ENCODE measurements at places on chromosomes 11 and 22.
A peak's percentile ranks its signal among the peaks of the same experiment; 100 is the strongest.

GRCh38 chr11:75597636-75598035 lies 35.6 kb downstream of the SERPINH1 start:
- H3K27me3 ChIP-seq, result no peaks in the 10 kb centered on the region
- H3K4me1 ChIP-seq, result no peaks in the 10 kb centered on the region
- H3K4me3 ChIP-seq, result no peak overlapping the region
- H3K36me3 ChIP-seq, result peaks cover 2% of the 10 kb centered on the region

GRCh38 chr11:15750535-15751308 lies 605.6 kb downstream of the SOX6 start:
- H3K4me3 ChIP-seq, result no peak overlapping the region
- H3K36me3 ChIP-seq, result no peaks in the 10 kb centered on the region
- H3K27ac ChIP-seq, result no peak overlapping the region
- peaks cover 3% of the 10 kb centered on the region for H3K27me3 ChIP-seq
- no peaks in the 10 kb centered on the region for H3K4me1 ChIP-seq

- no peak overlapping the region for H3K27ac ChIP-seq
- no peaks in the 10 kb centered on the region for H3K27me3 ChIP-seq
- DNase-seq, result peak; percentile 58
- peaks cover 13% of the 10 kb centered on the region for H3K4me1 ChIP-seq
- H3K36me3 ChIP-seq, result peaks cover 73% of the 10 kb centered on the region
Observed at GRCh38 chr11:662689-663274, 25.7 kb downstream of the DRD4 start.

GRCh38 chr22:50009251-50009650 lies 3.3 kb downstream of the IL17REL start:
- no peaks in the 10 kb centered on the region for H3K36me3 ChIP-seq
- no peak for DNase-seq
- H3K27me3 ChIP-seq, result peaks cover 46% of the 10 kb centered on the region

DNA sequence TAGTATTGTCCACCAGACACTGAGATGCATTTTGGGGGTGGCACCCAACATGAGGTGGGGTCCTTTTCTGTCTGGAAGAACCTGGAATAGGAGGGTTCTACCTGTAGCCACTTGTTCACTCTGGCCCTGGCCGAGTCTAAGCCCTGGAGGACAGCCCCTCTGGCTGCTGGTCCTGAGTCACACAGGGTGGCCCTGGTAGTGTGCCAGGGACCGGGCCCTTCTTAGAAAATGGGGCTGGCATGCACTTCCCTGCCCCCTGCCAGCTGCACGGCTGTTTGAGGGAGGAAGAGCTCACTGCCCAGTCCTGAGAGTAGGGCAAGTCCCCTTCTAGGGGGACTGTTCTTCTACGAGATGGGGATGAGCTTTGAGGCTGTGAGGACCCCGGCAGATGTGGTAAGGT lies 2.2 kb downstream of the PLCB3 start:
- no peaks in the 10 kb centered on the region for H3K27me3 ChIP-seq
- H3K4me3 ChIP-seq, result no peak overlapping the region
- H3K27ac ChIP-seq, result no peak overlapping the region
- DNase-seq, result no peak
- H3K36me3 ChIP-seq, result peaks cover 43% of the 10 kb centered on the region

DNA sequence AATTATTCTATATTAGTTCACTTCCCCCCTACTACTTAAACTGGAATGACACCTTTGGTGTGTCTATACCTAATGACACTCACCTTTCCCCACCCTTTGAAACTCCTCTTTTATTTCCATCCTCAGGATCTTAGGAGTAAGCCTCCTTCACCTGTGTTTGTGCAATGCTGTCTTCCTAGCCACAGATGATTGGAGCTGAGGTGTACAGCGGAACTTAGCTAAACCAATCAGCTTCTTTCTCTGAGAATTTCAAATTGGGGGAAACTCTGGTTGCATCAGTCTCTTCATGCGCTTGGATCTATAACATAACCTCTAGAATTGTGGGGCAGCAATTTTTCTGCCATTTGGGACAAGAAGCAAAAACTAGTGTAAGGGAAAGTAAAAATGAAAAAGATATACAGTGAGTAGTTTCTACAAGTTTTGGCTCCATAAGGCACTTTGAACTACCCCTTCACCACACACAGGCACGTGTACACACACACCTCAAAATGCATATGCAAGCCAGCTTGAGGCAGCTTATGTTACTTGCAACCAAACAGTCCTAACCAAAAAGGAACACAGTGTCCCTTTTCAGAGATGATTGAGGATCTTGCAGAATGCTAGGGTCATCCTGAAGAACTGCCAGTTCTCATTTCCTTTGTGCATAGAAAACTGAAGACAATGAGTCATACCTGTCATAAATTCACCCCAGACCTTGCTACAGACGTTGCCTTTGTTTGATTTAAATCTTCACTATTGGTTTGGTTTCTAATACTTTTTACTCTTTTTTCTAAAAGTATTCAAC lies 36.0 kb upstream of the LDLRAD3 start:
- H3K27ac ChIP-seq, result no peak overlapping the region
- H3K36me3 ChIP-seq, result no peaks in the 10 kb centered on the region
- no peaks in the 10 kb centered on the region for H3K27me3 ChIP-seq
- peak; percentile 58 for DNase-seq
- H3K4me3 ChIP-seq, result no peak overlapping the region

DNA sequence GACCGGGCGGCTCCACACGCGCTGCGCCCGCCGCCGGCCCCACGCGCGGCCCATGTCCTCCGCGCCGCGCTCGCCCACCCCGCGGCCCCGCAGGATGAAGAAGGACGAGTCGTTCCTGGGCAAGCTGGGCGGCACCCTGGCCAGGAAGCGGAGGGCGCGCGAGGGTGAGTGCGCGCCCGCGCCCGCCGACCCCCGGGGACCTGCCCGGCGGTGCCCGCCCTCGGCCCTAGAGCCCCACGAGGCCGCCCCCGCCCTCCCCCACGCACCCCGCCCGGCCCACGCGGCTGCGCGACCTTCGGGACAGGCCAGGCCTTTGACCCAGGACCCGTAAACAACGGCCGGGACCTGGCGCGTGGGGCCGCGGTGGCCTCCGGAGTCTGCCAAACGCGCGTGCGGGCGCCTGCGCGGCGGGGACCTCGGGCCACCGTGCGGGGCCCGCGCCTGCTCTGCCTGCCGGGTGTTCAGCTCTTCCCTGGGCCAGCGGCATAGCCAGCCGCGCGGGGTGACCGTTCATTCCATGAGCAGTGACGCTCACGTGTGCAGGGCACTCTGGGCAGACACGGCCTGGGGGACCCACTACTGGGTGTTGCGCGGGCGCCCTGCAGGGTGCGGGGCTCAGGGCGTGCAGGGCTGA lies at the start of gene PARVB:
Gene PARVB (plus strand): TSS at position 15 of the 634 bp plus-strand sequence. CDS start 38 bp downstream, at position 53.
- H3K36me3 ChIP-seq, result no peaks in the 10 kb centered on the region
- DNase-seq, result peak; percentile 36
- no peak within 1 kb of the TSS for H3K27ac ChIP-seq
- peak within 1 kb of the TSS; percentile 88 for H3K4me3 ChIP-seq
- no peaks in the 10 kb centered on the region for H3K27me3 ChIP-seq

DNA sequence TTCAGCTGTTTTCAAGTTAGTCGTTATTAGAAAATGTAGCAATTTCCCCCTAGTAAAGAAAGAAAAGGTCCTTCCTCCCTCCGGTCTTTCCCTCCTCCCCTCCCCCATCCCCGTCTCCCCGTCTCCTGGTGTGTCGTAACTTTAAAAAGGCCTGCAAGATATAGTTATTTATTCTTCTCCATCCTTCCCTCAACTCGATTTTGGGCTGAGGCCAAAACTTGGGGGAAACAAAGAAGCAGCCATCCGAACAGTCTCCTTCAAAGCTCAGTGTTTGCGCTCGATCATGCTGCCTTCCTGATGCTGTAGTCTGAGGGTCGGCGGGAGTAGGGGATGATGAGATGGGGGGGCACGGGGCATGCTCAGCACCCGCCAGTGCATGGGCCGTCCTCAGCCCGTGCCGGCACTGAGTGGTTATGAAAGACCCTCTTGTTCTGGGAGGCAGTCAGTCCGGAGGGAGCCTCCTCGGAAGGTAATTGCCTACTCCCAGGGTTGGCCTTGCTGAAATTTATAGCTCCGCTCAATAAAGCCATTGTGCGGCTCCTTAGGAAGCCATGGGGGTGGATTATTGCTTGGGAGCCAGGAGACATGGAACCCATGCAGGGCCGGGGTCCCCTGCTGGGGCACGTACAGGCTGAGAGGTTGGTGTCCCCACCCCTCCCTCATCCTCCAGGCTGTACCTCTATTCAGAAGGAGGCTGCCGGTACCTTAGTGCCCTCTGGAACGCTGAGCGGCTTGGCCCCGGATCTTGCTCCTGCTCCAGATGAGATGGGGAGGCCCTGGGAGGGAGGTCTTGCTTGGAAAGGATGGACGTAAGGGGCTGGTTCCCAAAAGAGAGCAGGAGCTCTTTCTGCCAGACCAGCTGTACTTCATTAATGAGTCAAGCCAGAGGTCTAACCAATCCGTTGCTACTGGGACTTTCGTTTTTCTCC lies 212.7 kb upstream of the CADM1 start:
- H3K27ac ChIP-seq, result no peak overlapping the region
- peaks cover 2% of the 10 kb centered on the region for H3K4me1 ChIP-seq
- no peak overlapping the region for H3K4me3 ChIP-seq
- H3K27me3 ChIP-seq, result peaks cover 44% of the 10 kb centered on the region
- DNase-seq, result peak; percentile 46
- no peaks in the 10 kb centered on the region for H3K36me3 ChIP-seq

DNA sequence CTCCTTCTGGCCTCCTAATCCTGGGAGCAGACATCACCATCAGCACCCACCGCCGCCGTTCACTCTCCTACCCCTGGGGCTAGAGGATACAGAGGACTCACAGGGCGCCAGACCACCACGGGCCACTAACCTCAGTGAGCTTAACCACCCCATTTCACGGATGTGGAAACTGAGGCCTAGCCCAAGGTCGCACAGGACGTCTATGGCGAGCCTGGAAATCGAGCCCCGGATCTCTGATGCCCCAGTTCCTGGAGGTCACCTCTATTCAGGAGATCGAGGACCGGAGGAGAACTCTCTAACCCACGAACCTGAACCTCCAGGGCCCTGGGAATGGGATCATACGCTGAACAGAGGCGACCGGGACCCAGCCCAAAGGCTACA lies 349 bp downstream of the TIMM10 start:
- H3K4me3 ChIP-seq, result peak overlapping the region; percentile 96
- no peaks in the 10 kb centered on the region for H3K27me3 ChIP-seq
- H3K27ac ChIP-seq, result no peak overlapping the region
- no peak for DNase-seq
- H3K36me3 ChIP-seq, result peaks cover 8% of the 10 kb centered on the region
- peaks cover 6% of the 10 kb centered on the region for H3K4me1 ChIP-seq

- peaks cover 36% of the 10 kb centered on the region for H3K36me3 ChIP-seq
- DNase-seq, result no peak
- H3K4me3 ChIP-seq, result no peak overlapping the region
- H3K27ac ChIP-seq, result no peak overlapping the region
- H3K4me1 ChIP-seq, result peaks cover 29% of the 10 kb centered on the region
- no peaks in the 10 kb centered on the region for H3K27me3 ChIP-seq
Observed at GRCh38 chr11:61141601-61142028, 19.6 kb downstream of the VPS37C start.

GRCh38 chr22:39738746-39739145 lies 154.8 kb downstream of the ENTHD1 start:
- no peaks in the 10 kb centered on the region for H3K4me1 ChIP-seq
- no peaks in the 10 kb centered on the region for H3K36me3 ChIP-seq
- H3K27me3 ChIP-seq, result peaks cover 41% of the 10 kb centered on the region
- no peak overlapping the region for H3K4me3 ChIP-seq
- no peak overlapping the region for H3K27ac ChIP-seq

DNA sequence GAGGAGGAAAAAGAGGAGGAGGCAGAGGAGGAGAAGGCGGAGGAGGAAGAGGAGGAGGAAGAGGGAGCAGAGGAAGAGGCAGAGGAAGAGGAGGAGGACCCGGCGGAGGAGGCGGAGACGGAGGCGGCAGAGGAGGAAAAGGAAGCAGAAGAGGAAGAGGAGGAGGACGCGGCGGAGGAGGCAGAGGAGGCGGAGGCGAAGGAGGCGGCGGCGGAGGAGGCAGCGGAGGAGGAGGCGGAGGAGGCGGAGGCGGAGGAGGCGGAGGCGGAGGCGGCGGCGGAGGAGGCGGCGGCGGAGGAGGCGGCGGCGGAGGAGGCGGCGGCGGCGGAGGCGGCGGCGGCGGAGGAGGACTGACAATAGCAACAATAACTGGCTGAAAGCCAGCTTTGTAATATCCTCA lies 616.6 kb downstream of the TBC1D22A start:
- H3K4me3 ChIP-seq, result no peak overlapping the region
- no peak overlapping the region for H3K27ac ChIP-seq
- no peaks in the 10 kb centered on the region for H3K4me1 ChIP-seq
- H3K27me3 ChIP-seq, result peaks cover 64% of the 10 kb centered on the region
- no peaks in the 10 kb centered on the region for H3K36me3 ChIP-seq

- peak; percentile 57 for DNase-seq
- H3K27me3 ChIP-seq, result peaks cover 56% of the 10 kb centered on the region
- H3K27ac ChIP-seq, result no peak overlapping the region
- no peak overlapping the region for H3K4me3 ChIP-seq
Observed at GRCh38 chr11:119533921-119534736, 111.2 kb upstream of the THY1 start.

- H3K4me3 ChIP-seq, result no peak overlapping the region
- H3K4me1 ChIP-seq, result peaks cover 28% of the 10 kb centered on the region
- H3K27ac ChIP-seq, result peak overlapping the region; percentile 92
- DNase-seq, result peak; percentile 91
- no peaks in the 10 kb centered on the region for H3K36me3 ChIP-seq
Observed at GRCh38 chr22:27107824-27108223, 450.4 kb downstream of the MIAT start.

GRCh38 chr11:78532991-78533390 lies 41.7 kb downstream of the NARS2 start:
- peaks cover 2% of the 10 kb centered on the region for H3K4me1 ChIP-seq
- peak overlapping the region; percentile 3 for H3K27ac ChIP-seq
- H3K36me3 ChIP-seq, result no peaks in the 10 kb centered on the region
- no peak for DNase-seq

GRCh38 chr11:72668629-72669347 lies 5.4 kb downstream of the PDE2A start:
- DNase-seq, result no peak
- no peak overlapping the region for H3K4me3 ChIP-seq
- no peaks in the 10 kb centered on the region for H3K4me1 ChIP-seq
- H3K27ac ChIP-seq, result no peak overlapping the region
- H3K36me3 ChIP-seq, result no peaks in the 10 kb centered on the region

DNA sequence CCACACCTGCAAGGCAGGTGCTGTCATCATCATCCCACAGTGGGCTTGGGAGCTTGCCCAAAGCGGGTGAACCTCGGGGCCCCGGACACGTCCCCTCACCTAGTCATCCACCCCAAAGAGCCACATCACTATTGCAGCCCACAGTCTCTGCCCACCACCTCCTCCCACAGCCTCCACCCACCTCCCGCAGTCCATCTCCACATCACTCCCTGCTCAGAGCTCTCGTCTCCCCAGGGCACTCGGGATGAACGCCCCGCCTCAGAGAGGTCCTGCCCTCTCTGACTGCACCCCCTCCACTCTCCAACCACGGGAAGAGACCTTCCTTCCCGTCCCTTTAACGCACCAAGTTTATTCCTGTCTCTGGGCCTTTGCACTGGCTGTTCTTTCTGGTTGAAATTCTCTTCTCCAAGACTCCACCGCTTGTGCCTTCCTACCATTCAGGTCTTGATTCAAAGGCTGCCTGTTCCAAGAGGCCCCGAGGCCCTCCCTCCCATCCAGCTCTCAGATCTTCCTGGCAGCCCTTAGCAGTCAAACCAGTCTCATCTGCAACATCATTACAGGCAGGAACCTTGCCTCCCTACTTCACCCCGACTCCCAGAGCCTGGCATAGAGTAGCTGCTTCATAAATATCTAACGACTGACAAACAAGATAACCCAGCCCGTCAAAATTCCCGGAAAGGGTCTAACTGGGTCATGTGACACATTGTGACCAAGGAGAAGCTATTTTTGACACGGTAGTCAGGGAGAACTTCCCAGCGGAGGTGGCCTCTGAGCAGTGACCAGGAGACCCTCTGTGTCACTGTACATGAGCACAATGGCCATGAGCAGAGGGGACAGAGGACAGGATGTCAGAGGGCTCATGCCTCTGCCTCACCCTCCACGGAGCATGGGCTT lies 11.1 kb downstream of the KCNJ4 start:
- H3K4me1 ChIP-seq, result peaks cover 11% of the 10 kb centered on the region
- H3K36me3 ChIP-seq, result no peaks in the 10 kb centered on the region
- no peak overlapping the region for H3K27ac ChIP-seq
- no peak for DNase-seq
